Putamen (tissue), 1 donor: ENCODE measurements at places on chromosomes 2 and 18.

- no peak for DNase-seq
These were observed 93.8 kb downstream of the C2orf74 start for GRCh38 chr2:61255580-61256437.

- no peak for DNase-seq
These were observed 54.2 kb upstream of the MAP2 start for GRCh38 chr2:209369656-209370055.

GRCh38 chr2:171271386-171271785 lies 110.7 kb upstream of the TLK1 start:
- DNase-seq = no peak

- DNase-seq = peak; percentile 62
These were observed 146.8 kb downstream of the SEPTIN10 start for GRCh38 chr2:109466674-109467575.
